ENCODE measurements at places on chromosomes 1 and 21. TPM values are rescaled to one million over a fixed set of nuclear protein-coding genes. Genes with fewer than 3 reads are reported as not detected.

H3-3A gene
- 312 TPM for total RNA-seq

BTBD19 gene
- total RNA-seq, result 5.8 TPM

PRR9 gene
- total RNA-seq, result not detected

FHAD1 gene
- 1.0 TPM for total RNA-seq

OR6K3 gene
- total RNA-seq, result not detected

AKNAD1 gene
- total RNA-seq, result not detected

SPRR3 gene
- total RNA-seq, result not detected

C1orf115 gene
- 13.3 TPM for total RNA-seq

LCE2C gene
- total RNA-seq, result not detected

CELA3B gene
- total RNA-seq, result not detected

PGBD5 gene
- total RNA-seq, result 26.4 TPM

CA6 gene
- total RNA-seq, result not detected

AK5 gene
- total RNA-seq, result 1.2 TPM

TPTE gene
- not detected for total RNA-seq

SERINC2 gene
- 1.7 TPM for total RNA-seq

DDR2 gene
- total RNA-seq, result 82.1 TPM

PRKAB2 gene
- 27.0 TPM for total RNA-seq

FCN3 gene
- 5.8 TPM for total RNA-seq

AGMAT gene
- total RNA-seq, result not detected

GBP6 gene
- 0.14 TPM for total RNA-seq

RABGGTB gene
- total RNA-seq, result 67.2 TPM

FAM72B gene
- 1.0 TPM for total RNA-seq

C1orf198 gene
- total RNA-seq, result 69.9 TPM

STRIP1 gene
- 17.9 TPM for total RNA-seq

FBXO2 gene
- total RNA-seq, result 5.4 TPM

RNF223 gene
- not detected for total RNA-seq

KDM5B gene
- 19.4 TPM for total RNA-seq

PLA2G2F gene
- not detected for total RNA-seq

NPR1 gene
- total RNA-seq, result 31.2 TPM

ANGPTL3 gene
- total RNA-seq, result not detected

APCS gene
- total RNA-seq, result 0.39 TPM

CFAP107 gene
- total RNA-seq, result not detected

CYP4X1 gene
- 3.5 TPM for total RNA-seq

NBPF4 gene
- total RNA-seq, result not detected

C1orf141 gene
- total RNA-seq, result not detected
